ENCODE measurements at places on chromosomes 11 and 22. TPM values are rescaled to one million over a fixed set of nuclear protein-coding genes. Genes with fewer than 3 reads are reported as not detected.

GRCh38 chr22:36734171-36735058 is 30.9 kb upstream of the CACNG2 start:
- no peak overlapping the region for H3K4me3 ChIP-seq
- no peaks in the 10 kb centered on the region for H3K36me3 ChIP-seq

CHRNA10 gene
- total RNA-seq = 3.0 TPM

DNA sequence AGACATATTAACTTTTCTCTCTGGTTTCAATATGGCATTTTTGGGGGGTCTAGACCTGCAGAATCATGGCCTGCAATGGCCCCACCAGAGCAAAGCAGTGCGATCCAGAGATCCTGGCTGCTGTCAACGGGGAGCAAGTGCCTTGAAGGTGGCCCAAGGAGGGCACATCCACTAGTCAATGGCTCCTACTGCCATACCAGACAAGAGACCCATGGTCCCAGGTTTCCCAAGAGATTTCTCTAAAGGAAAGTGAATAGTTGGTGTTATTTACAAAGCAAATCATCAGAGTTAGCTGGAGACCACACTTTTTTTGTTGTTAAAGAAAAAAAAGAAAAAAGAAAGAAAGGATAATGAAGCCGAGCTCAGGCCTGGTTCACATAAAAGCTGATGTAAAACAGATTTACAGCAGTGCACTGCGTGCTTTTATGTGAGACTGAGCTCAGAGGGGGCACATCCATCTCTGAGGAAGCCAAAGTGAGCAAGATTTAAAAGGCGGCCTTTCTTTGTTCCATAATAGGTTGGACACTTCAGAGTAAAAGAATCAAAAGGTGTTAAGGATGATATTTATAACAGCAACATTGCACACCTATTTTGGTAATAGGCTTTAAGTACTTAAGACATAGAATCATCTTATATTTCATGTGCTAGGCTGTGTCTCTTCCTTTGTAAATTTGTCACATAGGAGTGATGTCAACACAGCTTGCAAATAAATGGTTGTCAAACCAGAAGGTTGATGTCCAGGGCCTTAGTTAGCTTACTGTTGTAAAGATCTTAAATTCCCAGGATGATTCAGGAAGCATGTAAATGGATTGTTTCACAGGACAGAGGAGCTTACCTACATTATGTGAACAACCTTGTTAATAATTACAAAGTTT is 201.3 kb upstream of the NTM start:
- peaks cover 14% of the 10 kb centered on the region for H3K4me1 ChIP-seq
- H3K36me3 ChIP-seq = no peaks in the 10 kb centered on the region
- no peak for DNase-seq
- no peaks in the 10 kb centered on the region for H3K27me3 ChIP-seq
- H3K27ac ChIP-seq = no peak overlapping the region

- peaks cover 32% of the 10 kb centered on the region for H3K4me1 ChIP-seq
- H3K27me3 ChIP-seq = no peaks in the 10 kb centered on the region
- no peak overlapping the region for H3K27ac ChIP-seq
- H3K4me3 ChIP-seq = no peak overlapping the region
- no peaks in the 10 kb centered on the region for H3K36me3 ChIP-seq
- DNase-seq = no peak
Measured at GRCh38 chr22:27377501-27378295, 423.9 kb downstream of the MN1 start.

GRCh38 chr11:16605894-16606783 is 132.3 kb upstream of the C11orf58 start:
- H3K4me3 ChIP-seq = no peak overlapping the region
- peak overlapping the region; percentile 72 for H3K27ac ChIP-seq
- peak; percentile 93 for DNase-seq
- H3K4me1 ChIP-seq = peaks cover 26% of the 10 kb centered on the region
- peaks cover 20% of the 10 kb centered on the region for H3K27me3 ChIP-seq
- no peaks in the 10 kb centered on the region for H3K36me3 ChIP-seq

GRCh38 chr11:108616549-108616948 is 23.0 kb upstream of the EXPH5 start:
- H3K4me1 ChIP-seq = no peaks in the 10 kb centered on the region
- DNase-seq = no peak
- H3K36me3 ChIP-seq = no peaks in the 10 kb centered on the region
- H3K4me3 ChIP-seq = no peak overlapping the region
- H3K27me3 ChIP-seq = peaks cover 4% of the 10 kb centered on the region

GRCh38 chr11:118109231-118109630 is 22.5 kb upstream of the SMIM35 start:
- H3K27me3 ChIP-seq = no peaks in the 10 kb centered on the region
- no peaks in the 10 kb centered on the region for H3K36me3 ChIP-seq
- H3K4me3 ChIP-seq = no peak overlapping the region
- DNase-seq = no peak

OR6A2 gene
- total RNA-seq = 0.21 TPM

Data from neural crest cell (in vitro differentiated cells).